Fibroblast of the conjunctiva (primary cell): ENCODE measurements at places on chromosomes 1 and 21.

DNA sequence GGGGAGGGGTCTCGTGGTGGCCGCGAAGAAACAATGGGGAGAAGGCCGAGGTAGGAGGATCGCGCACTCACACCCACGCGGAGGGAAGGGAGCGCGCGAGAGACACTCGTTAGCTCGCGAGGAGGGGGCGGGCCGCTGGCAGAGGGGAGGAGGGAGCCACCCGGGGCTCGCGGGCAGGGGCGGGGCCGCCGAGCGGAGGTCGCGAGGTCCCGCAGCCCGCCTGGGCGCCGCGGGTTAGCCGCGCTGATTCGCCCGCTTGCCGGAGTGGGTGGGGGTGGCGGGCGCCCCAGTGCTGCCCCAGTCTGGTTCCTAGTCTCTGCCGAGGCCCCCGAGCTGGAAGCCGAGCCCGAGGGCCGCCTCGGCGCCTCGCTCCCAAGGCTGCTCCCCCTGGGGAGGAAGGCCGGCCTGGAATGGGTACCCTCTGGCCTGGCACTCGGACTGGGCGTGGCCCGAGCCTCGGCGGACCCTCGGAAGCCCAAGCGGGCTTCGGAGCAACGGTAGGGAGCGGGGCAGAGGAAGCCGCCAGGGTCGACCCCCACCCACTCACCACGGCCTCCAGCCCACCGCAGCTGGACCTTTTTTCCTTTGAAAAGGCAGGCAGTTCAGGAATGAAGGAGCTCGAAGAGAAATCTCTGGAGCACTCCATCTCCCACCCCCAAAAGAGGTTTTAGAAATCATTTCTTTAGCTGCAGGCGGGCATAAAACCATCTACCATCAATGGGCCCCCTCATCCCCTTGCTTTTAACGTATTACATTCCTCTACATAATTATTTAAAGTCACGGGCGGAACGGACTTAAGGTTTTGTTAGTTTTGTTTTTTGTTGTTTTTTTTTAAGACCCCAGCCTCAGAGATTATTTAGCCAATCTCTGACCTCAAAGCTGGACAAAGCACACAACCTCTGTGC, 722 bp upstream of the TUT4 start:
- peak; percentile 76 for DNase-seq

- DNase-seq: no peak
Measured at GRCh38 chr1:39086386-39086785, 60.2 kb downstream of the NDUFS5 start.

GRCh38 chr1:66433611-66434010, 100.3 kb upstream of the SGIP1 start:
- no peak for DNase-seq

GRCh38 chr1:164337394-164337793, 221.6 kb upstream of the PBX1 start:
- DNase-seq: no peak

DNA sequence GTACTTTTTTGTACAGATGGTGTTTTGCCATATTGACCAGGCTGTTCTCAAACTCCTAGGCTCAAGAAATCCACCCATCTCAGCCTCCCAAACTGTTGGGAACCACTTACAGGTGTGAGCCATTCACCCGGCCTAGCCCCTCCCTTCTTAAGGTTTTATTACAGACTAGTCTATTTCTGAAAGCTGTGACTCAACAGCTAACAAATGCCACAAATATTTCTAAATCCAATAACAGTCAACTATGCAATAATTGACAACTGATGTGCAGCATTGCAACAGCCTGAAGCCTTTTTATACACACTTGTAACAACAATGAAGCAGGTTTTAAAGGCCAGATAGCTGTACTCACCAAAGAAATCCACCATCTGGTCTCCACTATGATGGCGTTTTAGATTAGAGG, 51.4 kb downstream of the GRIK1 start:
- peak; percentile 23 for DNase-seq

GRCh38 chr1:178928976-178929375, 58.1 kb upstream of the ANGPTL1 start:
- DNase-seq: no peak

DNA sequence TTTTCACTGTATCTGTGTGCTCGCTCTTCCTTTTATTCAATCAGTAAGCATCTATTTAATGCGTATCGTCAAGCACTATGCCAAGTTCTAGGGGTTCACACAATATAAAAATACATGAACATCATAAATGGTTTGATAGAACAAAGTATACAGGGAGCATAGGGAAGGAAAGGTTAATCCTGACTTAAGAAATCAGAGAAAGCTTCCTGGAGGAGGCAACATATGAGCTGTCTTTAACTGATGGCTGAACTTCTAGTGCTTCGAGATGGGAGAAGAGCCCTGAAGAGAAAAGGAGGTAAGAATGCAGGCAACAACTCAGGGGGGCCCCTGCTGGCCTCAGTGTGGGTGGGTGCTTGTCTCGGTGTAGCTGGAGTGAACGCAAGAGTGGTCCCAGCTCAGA, 63.6 kb upstream of the GALNT2 start:
- DNase-seq: no peak

DNA sequence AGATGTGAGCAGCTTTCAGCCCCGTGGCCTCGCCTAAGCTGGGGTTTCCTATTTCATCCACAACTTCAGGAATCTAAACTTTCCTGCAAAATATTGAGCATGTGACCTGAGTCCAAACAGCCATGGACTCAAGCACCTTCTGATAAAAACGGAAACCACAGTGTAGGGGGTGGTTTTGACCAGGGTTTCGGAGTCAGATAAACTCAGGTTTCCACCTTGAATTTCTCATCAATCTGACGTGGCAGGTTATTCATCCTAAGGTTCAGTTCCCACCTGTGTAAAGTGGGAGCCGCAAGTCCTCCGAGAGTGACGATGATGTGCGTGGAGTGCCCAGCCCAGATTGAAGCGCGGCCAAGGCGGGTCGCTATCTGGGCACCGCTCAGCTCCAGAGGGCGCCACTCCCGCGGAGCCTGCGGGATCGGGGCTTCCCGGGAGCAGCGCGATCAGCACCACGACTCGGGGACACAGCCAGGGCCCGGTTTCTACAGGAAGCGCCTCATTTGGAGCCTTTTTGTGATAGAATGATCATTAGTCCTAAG, 871 bp upstream of the ETS2 start:
- DNase-seq: no peak

GRCh38 chr1:228918335-228918734, 183.1 kb downstream of the RHOU start:
- DNase-seq: no peak

GRCh38 chr21:43727519-43728153, 8.7 kb downstream of the PDXK start:
- DNase-seq: no peak

- no peak for DNase-seq
Measured at GRCh38 chr21:15063081-15063813, 1.6 kb downstream of the NRIP1 start.

- no peak for DNase-seq
Measured at GRCh38 chr21:33362044-33362555, 37.3 kb downstream of the IFNAR1 start.

GRCh38 chr1:201686714-201687455, 142.1 kb upstream of the IPO9 start:
- DNase-seq: no peak

GRCh38 chr21:33685613-33686197, 43.4 kb downstream of the ITSN1 start:
- DNase-seq: peak; percentile 29

DNA sequence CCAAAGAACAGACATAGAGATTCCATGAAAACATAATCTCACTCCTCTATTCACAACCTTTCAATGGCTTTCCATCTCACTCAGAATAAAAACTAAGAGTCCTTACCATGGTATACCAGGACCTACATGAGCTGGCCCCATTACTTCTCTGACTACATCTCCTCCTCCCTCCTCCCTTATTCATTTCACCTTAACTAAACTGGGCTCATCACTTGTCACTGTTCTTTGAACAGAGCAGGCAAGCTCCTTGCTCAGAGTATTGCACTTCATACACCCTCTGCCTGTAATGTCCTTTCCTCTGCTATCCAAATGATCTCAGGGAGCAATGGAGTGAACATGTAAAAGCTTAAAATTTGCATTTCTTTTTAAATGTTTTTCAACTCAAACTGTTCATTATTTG, 142.0 kb downstream of the MRPL39 start:
- DNase-seq: no peak
